ENCODE measurements at places on chromosomes 2 and 18.

DNA sequence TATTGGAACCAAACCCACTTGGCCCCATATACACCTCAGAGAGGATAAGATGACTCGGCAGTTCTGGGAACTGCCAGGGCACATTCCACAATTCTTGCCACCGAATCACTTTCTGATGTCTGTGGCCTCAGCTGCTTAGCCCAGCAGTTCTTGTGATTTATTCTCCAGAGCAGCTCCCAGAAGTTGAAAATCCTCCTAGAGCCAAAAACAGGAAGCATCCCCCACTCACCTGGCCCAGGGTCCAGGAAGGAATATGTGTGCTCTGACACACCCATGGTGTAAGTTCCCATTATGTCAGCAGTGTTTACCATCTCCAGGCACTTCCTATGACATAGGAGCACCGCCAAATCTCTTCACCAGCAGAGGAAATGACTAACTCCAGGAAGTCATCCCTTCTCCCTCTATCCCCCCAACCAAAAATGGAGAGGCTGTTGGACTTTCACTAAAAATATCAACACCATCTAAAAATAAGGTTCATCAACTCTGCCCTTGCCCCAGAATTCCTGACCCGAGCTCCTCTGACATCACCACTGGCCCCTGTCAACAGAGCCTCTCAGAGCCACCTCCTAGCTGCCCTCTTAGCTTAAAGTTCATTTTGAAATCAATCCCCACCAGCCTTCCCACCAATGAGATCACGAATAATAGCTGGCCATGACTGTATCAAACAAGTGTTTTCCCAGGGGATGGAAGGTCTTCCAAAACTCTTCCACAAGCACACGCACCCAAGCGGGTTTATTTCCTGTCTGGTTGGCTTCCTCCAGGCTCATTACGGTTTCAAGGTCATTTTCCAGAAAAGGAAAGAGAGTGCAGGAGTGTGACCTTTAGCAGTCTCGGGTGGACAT is 223.1 kb upstream of the PARD3B start:
- H3K4me1 ChIP-seq = no peaks in the 10 kb centered on the region
- no peak overlapping the region for H3K27ac ChIP-seq
- peaks cover 35% of the 10 kb centered on the region for H3K27me3 ChIP-seq
- H3K36me3 ChIP-seq = no peaks in the 10 kb centered on the region
- no peak overlapping the region for H3K4me3 ChIP-seq

DNA sequence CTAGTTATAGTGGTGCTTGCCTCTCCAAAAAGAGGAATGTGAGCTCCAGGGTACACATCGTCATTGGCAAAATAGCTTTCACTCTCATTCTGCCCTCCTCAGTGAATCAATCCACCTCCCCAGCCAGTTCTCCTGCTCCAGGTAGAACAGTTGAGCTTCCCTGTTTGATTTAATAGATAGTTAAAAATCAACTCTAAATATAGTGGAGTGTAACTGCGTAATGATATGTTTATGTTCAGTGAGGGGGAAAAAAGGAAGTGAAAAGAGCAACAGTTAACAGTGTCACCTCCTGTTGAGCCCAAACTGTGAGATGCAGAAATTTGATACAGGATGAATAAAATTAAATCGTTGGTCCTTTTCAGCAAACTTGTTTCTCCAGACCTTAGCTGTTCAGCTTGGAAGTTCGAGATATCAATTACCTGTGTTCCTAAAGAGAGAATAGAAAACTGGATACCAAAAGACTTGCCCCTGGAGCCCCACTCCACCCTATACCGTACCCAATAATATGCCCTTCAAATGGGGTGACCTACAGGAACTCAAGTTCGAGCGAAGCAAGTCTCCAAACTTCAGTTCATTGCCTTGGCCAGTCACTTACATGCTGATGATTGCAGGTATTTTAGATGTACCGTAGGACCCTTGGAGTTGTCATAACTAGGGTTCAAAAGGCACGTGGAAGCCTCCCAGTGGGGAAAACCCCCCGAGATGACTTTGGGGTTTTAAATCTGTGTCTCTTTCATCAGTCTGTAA is 708.4 kb downstream of the RNF144A start:
- H3K36me3 ChIP-seq = no peaks in the 10 kb centered on the region
- H3K27me3 ChIP-seq = no peaks in the 10 kb centered on the region
- no peak for DNase-seq

DNA sequence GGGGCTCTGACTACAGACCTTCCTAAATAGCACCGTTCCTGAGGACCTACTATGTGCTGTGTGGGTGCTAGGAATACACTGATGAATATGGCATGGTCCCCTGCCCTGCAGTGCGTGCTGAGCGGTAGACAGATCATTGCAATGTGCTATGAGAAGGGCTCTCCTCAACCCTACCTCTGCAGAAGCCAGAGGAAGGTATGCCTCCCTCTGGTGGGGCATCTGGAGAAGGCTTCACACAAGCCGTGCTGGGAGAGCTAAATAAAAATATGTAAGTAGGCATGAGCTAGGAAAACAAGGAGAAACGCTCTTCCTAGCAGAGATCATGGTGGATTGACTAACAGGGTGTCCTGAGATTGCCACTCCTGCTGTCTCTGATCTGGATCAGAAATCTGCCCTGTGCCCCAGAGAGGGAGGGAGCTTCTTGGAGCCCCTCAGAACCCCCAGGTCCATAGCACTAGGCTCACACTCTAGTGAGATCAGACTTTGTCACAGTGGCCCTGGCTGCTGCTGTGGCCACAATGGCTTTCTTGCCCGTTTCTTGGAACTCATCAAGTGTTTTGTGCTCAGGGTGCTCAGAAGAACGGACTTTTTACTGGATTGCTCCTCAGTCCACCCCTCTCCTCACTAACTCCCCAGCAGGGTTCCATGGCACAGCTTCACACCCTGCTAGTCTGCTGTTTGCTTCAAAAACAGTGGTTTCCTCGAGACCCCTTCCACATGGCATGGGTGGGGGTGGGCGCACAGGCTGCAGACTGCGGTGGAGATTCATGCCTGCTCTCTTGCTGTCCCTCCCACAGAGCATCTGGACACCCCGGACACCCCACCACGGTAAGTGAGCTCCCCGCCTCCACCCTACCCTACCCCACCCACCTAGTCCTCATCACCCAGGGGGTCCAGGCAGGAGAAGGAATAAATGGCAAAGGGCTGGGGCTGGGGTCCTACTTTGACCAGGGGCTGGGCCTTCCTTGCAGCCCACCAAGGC is 14.2 kb downstream of the SIGLEC15 start:
- peaks cover 9% of the 10 kb centered on the region for H3K36me3 ChIP-seq
- H3K4me1 ChIP-seq = peaks cover 18% of the 10 kb centered on the region
- H3K4me3 ChIP-seq = peak overlapping the region; percentile 25
- peak; percentile 16 for DNase-seq
- no peak overlapping the region for H3K27ac ChIP-seq
- peaks cover 28% of the 10 kb centered on the region for H3K27me3 ChIP-seq

GRCh38 chr2:69469375-69469774 is 32.1 kb upstream of the NFU1 start:
- H3K4me3 ChIP-seq = no peak overlapping the region
- H3K4me1 ChIP-seq = peaks cover 18% of the 10 kb centered on the region
- peaks cover 19% of the 10 kb centered on the region for H3K36me3 ChIP-seq

DNA sequence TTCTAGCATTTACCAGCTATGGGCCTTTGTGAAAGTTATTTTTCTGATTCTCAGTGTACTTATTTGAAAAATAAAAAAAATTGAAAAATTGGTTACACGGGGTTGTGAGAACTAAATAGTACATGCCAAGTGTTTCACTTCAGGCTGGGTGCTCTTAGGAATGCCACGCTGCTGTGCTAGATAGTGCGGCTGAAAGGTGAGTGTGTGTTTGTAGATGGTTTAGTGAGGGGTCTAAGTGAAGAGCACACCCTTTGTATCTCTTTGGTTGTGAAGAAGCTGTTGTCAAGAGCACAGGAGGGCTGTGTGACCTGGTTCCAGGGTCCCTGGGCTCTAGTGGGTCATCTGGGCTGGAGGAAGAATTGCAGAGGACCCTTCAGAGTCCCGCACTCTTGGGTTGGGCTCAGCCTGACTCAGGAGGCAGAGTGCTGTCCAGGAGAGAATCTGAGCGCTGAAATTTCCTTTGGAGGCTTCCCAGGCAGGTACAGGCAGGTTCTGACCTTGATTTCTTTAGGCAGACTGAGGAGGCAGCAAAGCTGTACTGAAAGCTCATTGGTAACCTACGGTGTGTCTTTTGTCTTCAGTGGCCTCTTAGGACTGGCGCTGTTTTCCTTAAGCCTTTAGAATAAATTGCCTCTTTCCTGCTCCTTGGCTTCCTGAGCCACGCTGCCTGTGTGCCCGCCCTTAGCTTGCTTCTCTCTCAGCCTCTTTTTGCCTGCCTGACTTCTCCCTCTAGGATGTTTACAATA is 44.4 kb downstream of the MAP4K4 start:
- H3K4me3 ChIP-seq = peak overlapping the region; percentile 6
- no peaks in the 10 kb centered on the region for H3K36me3 ChIP-seq
- no peak for DNase-seq
- peak overlapping the region; percentile 57 for H3K27ac ChIP-seq
- peaks cover 75% of the 10 kb centered on the region for H3K4me1 ChIP-seq
- H3K27me3 ChIP-seq = no peaks in the 10 kb centered on the region

GRCh38 chr2:181526014-181526413 is 68.8 kb downstream of the ITGA4 start:
- no peak overlapping the region for H3K27ac ChIP-seq
- no peak overlapping the region for H3K4me3 ChIP-seq
- H3K27me3 ChIP-seq = no peaks in the 10 kb centered on the region
- H3K36me3 ChIP-seq = peaks cover 92% of the 10 kb centered on the region

GRCh38 chr18:12027046-12027445 is 45.7 kb downstream of the IMPA2 start:
- no peak overlapping the region for H3K4me3 ChIP-seq
- no peaks in the 10 kb centered on the region for H3K36me3 ChIP-seq
- H3K27me3 ChIP-seq = no peaks in the 10 kb centered on the region
- H3K4me1 ChIP-seq = no peaks in the 10 kb centered on the region
- H3K27ac ChIP-seq = no peak overlapping the region
- no peak for DNase-seq

- peaks cover 17% of the 10 kb centered on the region for H3K36me3 ChIP-seq
- DNase-seq = peak; percentile 29
- peaks cover 31% of the 10 kb centered on the region for H3K4me1 ChIP-seq
- peaks cover 35% of the 10 kb centered on the region for H3K27me3 ChIP-seq
- H3K27ac ChIP-seq = peak overlapping the region; percentile 84
These were observed 2.1 kb upstream of the B3GNT7 start for GRCh38 chr2:231393149-231394131.

GRCh38 chr2:54648256-54648655 is 75.2 kb upstream of the EML6 start:
- H3K36me3 ChIP-seq = peaks cover 95% of the 10 kb centered on the region
- no peak overlapping the region for H3K4me3 ChIP-seq
- peak overlapping the region; percentile 38 for H3K27ac ChIP-seq
- no peak for DNase-seq
- no peaks in the 10 kb centered on the region for H3K27me3 ChIP-seq
- H3K4me1 ChIP-seq = peaks cover 1% of the 10 kb centered on the region

GRCh38 chr18:69233465-69234054 is 167.1 kb upstream of the DOK6 start:
- DNase-seq = no peak
- no peaks in the 10 kb centered on the region for H3K27me3 ChIP-seq
- H3K4me1 ChIP-seq = no peaks in the 10 kb centered on the region
- no peaks in the 10 kb centered on the region for H3K36me3 ChIP-seq
- no peak overlapping the region for H3K27ac ChIP-seq

- H3K36me3 ChIP-seq = peaks cover 36% of the 10 kb centered on the region
- H3K4me3 ChIP-seq = no peak overlapping the region
- H3K27me3 ChIP-seq = no peaks in the 10 kb centered on the region
- DNase-seq = no peak
- peak overlapping the region; percentile 38 for H3K27ac ChIP-seq
- H3K4me1 ChIP-seq = no peaks in the 10 kb centered on the region
These were observed 22.0 kb upstream of the PNO1 start for GRCh38 chr2:68135448-68136320.

DNA sequence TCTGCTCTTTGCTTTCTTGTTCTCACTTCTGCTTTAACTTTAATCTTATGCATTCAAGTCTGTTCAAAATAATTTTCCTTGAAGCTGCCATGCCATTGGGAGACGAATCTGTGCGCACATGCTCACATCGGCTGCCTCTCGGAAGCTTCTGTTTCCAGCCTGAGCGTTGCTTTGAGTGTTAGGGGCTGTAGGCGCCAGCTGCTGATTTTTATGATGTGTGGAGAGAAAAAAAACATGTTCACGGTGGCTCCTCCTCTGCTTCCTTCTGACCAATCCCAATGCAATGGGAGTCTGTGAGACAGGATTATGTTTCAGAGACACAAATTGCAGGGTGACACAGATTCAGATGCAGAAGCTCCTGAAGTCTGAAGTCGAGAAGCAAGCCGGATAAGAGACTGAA is at the start of gene MC4R:
MC4R (minus strand) TSS at position 180 of the 400 bp plus-strand sequence. CDS start 426 bp downstream, outside the sequence.
- no peak within 1 kb of the TSS for H3K27ac ChIP-seq
- H3K4me1 ChIP-seq = no peaks in the 10 kb centered on the region
- no peaks in the 10 kb centered on the region for H3K27me3 ChIP-seq
- no peaks in the 10 kb centered on the region for H3K36me3 ChIP-seq

- no peak for DNase-seq
- no peaks in the 10 kb centered on the region for H3K4me1 ChIP-seq
- H3K36me3 ChIP-seq = no peaks in the 10 kb centered on the region
- H3K27me3 ChIP-seq = peaks cover 12% of the 10 kb centered on the region
- H3K27ac ChIP-seq = no peak overlapping the region
- no peak overlapping the region for H3K4me3 ChIP-seq
These were observed 9.8 kb upstream of the KCNIP3 start for GRCh38 chr2:95287336-95287735.

DNA sequence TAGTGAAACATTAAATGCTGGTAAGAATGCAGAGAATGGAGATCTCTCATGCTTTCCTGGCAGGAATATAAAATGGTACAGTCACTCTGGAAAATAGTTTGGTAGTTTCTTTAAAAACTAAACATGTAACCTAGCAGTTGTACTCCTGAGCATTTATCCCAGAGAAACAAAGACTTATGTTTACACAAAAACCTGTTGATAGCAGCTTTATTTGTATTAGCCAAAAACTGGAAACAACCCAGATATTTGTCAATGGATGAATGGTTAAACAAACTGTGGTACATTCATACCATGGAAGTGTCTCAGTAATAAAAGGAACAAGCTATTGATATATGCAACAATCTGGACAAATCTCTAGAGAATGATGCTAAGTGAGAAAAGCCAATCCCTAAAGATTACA is 81.7 kb upstream of the CTAGE1 start:
- DNase-seq = no peak
- H3K4me1 ChIP-seq = no peaks in the 10 kb centered on the region
- H3K27me3 ChIP-seq = peaks cover 13% of the 10 kb centered on the region
- no peaks in the 10 kb centered on the region for H3K36me3 ChIP-seq
- H3K27ac ChIP-seq = no peak overlapping the region
- no peak overlapping the region for H3K4me3 ChIP-seq
